ENCODE measurements at places on chromosomes 16 and 17.

DNA sequence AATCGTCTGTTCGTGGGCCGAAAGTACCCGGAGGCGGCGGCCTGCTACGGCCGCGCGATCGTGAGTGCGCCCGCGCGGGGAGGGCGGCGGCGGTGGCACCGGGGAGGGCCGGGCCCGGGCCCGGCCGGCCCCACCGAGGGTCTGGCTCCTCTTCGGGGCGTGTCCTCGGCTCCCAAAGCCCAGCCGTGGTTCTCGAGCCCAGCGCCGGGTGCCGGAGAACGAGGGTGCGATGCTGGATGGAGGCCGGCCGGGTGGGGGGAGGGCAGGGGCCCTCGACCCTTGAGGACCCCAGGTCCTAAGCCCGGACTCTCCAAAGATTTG lies 375 bp downstream of the STUB1 start:
- no peak for DNase-seq

DNA sequence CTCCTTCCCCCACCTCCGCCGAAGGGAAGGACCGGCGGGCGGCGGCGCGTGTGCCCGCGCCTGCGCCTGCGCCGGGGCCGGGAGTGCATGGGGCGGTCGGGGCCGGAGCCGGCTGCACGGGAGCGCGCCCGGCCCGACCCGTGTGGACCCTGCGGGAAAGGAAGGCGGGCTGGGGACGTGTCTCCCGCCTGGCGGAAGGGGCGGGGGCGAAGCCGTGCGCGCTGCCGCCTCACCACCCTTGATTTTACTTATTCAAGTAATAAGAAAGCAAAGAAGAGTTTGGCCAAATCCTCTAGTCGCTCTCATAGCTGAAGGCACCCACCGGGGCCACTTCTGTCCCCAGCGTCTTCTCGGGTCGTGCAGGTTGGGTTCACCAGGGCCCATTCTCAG lies 596 bp upstream of the PFN1 start:
- DNase-seq: peak; percentile 85

GRCh38 chr16:66520406-66521170 lies 29.3 kb downstream of the TK2 start:
- DNase-seq: no peak

- no peak for DNase-seq
Measured at GRCh38 chr17:55452139-55452790, 30.6 kb upstream of the MMD start.

DNA sequence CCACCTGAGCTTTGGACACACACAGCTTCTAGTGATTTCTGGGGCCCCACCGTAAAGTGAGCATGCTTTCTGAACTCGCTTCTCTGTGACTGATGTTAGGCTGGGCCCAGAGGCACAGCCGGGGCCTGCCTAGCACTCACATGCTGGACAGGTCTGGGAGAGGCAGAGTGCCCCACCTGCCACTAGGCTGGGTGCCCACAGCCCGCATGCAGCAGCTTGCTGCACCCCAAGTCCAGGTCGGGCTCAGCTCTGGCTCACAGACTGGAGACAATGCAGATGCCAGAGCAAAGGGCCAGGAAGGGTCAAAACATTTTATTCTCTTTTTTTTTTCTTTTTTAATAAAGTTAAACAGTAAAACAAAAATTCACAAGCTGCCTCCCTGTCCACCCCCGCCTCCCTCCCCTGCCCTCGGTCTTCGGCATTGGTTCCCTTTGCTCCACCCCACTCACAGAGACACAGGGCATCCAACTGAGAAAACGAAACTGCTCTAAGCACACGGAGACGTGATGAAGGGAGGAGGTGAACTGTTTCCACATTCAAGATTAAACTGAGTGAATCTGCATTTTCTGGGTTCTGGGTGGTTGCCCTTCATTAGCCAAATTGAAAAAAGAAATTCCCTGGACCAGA lies 9.7 kb downstream of the CNP start:
- DNase-seq: no peak

DNA sequence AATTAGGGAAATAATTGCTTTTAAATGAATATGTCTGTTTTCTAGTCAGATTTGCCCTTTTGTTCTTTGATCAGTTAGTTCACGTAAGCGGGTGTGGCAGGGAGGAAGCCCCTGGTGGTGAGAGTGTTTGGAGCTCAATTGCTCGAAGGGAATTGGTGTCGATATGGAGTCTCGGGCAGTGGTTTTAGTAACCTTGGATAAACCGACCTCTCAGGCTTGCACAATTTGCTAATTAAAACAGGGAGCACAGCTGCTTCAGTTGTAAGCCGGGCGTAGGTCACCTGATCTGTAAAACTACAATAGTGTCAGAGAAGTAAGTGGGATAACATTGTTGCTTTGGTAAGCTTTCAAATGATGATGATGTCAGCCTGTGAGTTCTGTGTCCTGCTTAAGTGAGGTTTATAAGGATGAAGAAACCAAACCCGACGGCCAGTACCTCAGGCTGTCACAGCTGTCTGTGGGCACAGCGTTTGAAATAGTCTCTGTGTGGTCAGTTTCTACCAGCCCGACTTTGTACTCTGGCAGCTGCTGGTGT lies 2.9 kb downstream of the ZNF750 start:
- DNase-seq: peak; percentile 40

DNA sequence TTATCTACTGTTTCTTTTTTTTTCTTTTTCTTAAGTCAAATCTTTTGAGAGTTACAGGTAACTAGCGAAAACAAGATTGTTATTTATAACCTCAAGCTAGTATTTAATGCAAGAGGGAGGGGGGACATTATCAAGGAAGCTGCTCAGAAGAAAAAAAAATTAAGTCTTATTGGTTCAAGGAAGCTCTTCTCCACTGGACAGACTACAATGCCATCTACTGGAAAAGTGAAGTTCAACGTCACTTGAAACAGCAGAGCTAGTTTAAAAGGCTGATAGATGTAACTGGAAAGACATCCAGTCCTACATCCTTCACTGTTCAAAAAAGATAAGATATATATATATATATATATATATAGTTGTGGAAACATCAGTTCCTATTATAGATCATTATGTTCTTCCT lies 418.0 kb upstream of the PSMD7 start:
- peak; percentile 42 for DNase-seq

DNA sequence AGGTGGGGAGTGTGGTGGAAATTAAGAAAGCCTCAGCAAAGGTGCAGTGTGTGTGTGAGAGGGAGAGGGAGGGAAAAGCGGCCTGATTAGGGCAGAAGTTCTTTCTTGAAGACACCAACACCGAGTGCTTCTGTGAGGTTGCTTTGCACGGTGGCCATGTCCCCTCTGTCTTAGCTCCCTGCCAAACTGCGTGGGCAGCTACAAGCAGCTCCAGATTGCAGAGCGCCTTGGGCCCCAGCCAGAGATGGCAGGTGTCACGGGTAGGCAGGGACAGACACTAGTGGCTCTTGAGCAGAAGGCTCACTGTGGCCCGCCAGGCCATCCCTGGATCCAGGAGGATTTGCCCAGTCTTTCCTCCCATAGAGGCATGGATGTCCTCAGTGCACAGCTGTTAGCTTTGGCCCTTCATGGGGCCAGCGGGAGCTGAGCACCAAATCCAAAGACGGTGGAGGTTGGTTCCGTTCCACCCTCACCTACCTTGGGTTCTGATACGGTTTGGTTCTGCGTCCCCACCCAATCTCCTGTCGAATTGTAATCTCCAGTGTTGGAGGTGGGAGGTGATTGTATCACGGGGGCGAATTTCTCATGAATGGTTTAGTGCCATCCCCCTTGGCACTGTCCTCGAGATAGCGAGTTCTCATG lies 21.4 kb downstream of the KIAA0513 start:
- DNase-seq: no peak

- DNase-seq: no peak
Measured at GRCh38 chr16:7185689-7186088, 147.0 kb upstream of the RBFOX1 start.

GRCh38 chr17:83075270-83075880 lies 4.0 kb upstream of the METRNL start:
- DNase-seq: no peak

DNA sequence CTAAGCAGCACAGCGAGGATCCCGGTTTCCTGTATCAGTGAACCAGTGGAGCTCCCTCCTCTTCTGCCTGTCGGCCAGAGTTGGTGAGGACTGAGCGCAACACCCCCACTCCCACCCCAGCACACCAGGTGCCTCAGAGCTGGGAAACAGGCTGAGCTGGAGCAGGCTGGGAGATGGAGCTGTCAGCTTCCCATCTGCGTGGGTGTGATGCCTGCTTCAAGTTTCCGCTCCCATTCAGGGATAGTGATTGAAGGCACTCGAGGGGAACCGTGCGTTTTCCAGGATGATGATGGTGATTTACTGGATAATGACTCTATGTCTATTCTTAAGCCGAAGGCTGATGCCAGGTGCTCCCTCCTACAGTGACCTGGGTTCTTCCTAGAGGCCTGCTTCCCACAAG lies 144.5 kb downstream of the TMEM132E start:
- no peak for DNase-seq

DNA sequence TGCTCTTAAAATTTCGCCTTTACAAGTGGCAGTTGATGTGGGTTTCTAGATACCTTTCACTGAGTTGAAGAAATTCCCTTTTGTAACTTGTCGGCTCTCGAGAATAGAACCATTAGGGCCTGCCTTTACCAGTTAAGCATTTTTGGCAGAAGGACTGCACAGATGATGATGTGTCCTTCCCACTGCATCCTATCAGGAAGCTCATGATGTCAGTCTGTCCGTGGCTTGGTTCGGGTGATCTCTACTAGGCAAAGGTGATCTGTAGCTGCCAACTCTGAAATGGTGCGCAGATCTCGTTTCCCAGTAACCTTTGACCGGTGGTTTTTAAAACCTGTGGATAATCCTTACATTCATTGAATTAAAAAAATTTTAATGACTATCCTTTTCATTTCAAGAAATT lies 49.7 kb downstream of the ZNRF1 start:
- DNase-seq: no peak

DNA sequence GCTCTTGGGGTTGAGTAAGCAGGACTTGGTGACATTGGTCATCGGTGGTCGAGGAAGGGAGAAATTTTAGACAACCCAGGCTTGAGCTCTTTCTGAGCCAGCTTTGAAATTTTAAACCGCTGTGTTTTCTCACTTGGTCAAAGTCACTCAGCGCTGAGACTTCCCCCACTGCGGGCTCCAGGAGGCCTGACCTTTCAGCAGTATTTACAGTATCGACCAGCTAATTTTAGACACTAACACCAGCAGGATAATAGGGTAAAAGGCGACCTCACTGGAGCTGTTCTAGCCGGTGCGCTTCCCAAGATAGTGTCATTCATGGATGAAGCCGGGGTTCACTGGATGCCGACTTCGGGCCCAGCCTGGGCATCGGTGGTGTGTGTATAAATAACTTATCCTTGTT lies 29.7 kb upstream of the WSCD1 start:
- DNase-seq: no peak

DNA sequence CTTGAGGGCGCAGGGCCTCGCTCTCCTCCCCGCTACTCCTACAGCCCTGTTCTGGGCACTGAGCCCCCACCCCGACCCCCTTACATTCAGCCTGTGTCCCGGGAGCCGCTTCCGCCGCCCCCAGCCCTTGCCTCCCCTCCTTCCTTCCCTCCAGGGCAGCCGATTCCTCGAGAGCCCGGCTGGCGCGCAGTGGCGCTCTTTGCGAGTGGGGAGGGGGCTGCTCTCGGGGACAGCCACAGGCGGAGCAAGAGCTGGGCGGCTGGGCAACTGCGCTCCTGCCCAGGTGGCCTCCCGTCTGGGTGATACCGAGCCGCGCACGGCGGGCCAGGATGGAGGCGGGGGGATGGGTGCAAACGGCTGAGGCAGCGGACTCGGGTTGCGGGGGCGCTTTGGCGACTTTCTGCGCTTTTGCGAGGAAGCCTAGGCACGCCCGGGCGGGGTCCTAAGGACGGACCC lies 1.2 kb downstream of the MMP15 start:
- DNase-seq: no peak

GRCh38 chr16:11235703-11235991 lies 20.4 kb downstream of the SOCS1 start:
- no peak for DNase-seq

DNA sequence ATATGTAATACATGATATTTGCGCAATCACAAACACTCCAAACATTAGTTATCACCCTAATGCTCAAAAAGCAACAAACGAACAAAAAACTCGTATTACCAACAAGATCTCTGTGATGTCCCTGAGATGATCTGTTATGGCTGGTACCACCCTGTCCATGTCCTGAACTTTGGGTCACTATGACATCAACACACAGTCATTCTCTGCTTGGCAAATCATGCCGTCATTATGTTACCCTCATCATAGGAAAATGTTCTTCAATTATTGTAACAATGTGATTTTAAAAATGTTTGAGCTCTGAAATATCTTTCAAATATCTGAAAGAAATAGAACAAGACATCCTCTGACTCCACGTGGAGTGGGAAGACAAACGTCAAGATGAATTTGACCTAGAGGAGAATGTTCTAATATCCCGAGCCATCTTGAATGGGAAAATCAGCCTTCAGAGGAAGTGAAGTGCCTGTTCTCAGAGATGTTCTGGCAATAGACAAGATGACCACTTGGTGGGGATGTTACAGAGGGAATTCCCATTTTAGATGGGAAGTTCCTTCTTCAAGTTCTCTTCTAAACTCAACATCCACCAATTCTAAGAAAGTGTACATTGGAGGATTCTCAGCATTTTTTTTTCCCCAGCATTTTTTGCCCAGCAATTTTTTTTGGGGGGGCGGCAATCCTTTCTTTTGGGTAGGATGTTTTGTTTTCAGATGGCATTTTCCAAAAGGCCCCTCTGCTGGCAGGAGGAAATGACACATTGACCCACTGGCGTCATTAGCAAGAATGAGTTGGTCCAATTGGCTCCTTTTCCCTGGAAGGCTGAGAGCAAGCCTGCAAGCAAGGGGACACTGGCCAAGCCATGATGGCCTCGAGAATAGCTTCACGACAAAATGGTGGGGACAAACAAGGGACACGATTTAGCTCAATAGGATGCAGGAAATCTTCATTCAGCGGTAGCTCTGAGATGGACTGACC lies 3.7 kb upstream of the HSD17B2 start:
- DNase-seq: no peak

DNA sequence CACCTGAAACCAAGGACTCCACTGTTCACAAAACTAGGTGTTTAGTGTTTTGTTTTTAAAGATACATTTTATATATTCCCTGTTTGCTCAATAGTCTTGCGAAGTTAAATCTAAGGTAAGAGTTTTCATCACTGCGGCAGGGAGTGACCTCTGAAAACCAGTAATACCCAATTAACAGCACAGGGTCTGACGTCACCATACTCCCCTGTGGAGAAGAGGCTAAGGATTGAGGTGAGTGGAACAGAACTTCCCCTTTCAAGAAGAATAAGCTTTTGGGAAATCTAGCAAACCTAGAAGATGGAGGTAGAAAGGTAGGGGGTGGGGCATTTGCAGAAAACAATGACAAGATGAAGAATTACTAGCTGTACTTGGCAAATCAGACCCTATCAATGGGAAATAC lies 120.7 kb downstream of the CDH8 start:
- DNase-seq: no peak

GRCh38 chr16:89246903-89247733 lies 29.6 kb downstream of the ZNF778 start:
- peak; percentile 2 for DNase-seq

All from DMS79 treated with DMSO at 0.1 percent for 48 hours (cell line).